Activated CD8-positive, alpha-beta memory T cell treated with anti-CD3 and anti-CD28 coated beads for 1 hour (primary cell): ENCODE measurements at places on chromosomes 7 and 10.

DNA sequence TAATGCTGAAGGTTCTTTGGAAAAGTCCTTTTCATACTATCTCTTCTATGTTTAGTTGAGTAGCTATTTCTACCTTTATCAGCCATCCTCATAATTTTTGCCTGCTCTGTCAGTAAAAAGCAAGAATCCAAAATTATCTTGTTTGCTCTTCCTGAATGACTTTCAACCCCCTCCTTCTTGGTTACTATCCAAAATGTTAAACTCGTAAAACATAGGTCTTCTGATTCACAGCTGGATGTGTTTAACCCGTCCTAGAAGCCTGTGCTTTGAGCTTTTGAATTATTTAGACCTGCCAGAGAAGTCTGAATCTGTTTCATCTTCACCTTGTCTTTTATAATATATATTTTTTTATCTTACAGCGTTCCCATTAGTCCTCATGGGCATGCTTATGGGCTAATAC, 136.4 kb upstream of the MDFIC start:
- DNase-seq = no peak

DNA sequence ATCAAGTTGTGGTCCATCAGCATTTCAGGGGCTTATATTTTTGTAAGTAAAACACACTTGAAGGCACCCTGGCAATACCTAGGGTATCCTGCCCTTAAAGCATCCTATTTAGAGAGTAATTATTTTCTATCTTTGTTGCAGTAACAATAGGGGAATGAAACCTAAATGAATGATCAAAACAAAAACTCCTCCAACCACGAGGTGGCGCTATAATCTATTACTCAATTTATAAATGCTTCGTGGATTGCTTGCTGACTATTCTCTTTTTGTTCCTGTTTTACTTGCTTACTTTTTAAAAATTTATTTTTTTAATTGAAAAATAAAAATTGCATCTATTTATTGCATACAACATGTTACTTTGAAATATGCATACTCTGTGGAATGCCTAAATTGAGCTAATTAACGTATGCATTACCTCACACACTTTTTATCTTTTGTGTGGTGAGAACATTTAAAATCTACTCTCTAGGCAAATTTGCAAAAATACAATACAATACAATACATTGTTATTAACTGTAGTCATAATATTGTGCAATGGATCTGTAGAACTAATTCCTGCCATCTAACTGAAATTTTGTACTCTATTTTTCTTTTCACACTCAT, 147.7 kb upstream of the BMPER start:
- no peak for DNase-seq

- DNase-seq = no peak
These were observed 396.7 kb downstream of the AUTS2 start for GRCh38 chr7:69994886-69995542.

GRCh38 chr7:158573310-158573709, 14.3 kb downstream of the PTPRN2 start:
- no peak for DNase-seq

DNA sequence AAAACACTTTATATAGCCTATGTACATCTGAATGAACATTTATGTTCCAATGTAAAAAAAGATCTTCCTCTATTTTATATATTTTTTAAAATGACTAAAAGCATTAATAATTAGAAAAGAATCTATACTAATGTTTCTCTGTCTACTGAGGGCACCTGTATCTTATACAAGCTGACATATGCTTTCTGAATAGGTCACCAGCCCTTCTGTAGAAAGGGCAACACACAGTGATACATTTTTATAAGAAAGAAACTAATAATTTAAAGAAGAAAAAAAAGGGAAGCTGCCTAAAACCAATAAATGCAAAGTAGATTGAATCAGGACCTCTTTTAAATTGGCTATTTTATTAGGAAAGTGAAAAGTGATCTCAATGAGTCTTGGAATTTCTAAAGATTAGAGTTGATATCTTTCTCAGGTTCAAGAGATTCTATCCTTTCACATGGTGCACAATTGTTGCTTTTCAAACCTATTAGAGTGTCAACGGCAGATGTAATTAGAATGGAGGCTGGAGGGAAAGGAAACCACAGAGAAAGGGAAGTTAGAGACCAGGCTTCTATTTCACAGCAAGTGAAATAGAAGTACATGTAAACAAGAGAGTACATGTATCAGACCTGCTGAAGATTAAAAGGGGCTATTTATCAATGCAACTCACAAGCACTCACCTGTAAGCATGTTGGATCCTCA, 6.3 kb downstream of the MTPN start:
- no peak for DNase-seq

DNA sequence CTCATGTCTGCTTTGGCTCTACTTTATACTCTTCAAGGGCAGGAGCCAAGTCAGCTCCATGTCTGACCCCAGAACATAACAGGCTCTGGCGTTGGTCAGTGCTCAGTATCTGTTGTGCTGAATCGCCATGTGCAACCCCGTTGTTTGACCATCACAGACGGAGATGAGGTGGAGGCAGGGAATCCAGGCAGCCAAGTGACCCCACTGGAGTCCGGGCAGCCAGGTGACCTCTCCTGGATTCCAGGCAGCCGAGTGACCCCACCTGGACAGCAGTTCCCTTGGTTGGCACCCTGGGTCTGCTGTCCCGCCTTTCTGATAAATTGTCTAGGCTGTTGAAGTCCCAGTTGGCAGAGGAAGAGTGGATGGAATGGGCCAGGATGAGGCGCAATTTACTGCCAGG, 232.2 kb downstream of the TCERG1L start:
- no peak for DNase-seq

- DNase-seq = no peak
These were observed 32.6 kb upstream of the HERPUD2 start for GRCh38 chr7:35727571-35727970.

DNA sequence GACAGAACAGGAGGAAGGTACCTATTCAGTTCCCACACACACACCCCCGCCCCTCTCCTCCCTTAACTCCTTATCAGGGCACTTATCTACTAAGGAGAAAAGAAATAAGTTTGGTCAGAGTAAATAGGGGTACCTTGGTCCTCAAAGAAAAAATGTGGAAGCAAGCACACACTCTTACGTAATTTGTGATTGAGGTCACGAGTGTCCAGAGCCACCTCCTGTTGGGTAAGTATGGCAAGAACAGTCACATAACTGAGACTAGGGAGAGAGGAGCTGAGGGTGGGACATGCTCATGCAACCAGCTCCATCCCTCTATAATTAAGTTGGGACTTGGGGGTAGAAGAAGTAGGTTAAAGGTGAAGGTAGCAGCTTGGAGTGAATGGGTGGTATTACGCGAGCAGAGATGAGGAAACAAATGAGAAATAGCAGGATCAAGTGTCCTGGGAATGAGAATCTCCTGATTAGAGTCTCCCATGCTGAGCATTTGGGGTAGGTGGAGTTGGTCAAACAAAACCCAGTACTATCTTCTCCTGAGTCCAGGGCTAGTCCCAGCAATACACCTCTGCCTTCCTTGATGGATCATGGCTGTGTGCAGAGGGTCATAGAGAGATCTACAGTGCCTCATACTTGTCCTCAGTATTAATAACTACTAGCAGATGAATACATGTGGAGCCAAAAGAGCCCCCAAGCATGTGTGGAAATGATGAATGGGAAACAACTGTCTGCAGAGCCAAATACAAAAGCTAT, 77.1 kb downstream of the GSAP start:
- DNase-seq = no peak
